GM12891 (cell line): ENCODE measurements at places on chromosomes 2 and 18.

DNA sequence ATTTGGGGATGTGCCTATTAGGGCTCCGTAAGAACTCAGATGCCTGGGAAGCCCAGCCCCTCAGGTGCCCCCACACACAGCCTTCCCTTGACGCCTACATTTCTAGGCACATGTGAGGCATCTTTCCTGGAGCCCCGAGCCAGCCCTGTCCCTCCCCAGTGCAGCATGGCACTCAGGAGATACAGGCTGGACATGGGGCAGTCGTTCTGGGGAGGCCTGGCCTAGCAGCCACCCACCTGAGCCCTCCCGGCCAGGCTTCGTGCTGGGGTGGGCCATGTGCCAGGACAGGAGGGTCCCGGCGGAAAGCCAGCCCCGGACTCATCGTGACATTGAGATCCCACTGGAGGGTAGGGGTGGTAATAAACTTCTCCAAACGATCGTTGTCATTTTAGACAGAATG lies 15.2 kb downstream of the BOK start:
- no peak for DNase-seq

- no peak for DNase-seq
Measured at GRCh38 chr2:164903951-164904350, 51.4 kb downstream of the SLC38A11 start.

DNA sequence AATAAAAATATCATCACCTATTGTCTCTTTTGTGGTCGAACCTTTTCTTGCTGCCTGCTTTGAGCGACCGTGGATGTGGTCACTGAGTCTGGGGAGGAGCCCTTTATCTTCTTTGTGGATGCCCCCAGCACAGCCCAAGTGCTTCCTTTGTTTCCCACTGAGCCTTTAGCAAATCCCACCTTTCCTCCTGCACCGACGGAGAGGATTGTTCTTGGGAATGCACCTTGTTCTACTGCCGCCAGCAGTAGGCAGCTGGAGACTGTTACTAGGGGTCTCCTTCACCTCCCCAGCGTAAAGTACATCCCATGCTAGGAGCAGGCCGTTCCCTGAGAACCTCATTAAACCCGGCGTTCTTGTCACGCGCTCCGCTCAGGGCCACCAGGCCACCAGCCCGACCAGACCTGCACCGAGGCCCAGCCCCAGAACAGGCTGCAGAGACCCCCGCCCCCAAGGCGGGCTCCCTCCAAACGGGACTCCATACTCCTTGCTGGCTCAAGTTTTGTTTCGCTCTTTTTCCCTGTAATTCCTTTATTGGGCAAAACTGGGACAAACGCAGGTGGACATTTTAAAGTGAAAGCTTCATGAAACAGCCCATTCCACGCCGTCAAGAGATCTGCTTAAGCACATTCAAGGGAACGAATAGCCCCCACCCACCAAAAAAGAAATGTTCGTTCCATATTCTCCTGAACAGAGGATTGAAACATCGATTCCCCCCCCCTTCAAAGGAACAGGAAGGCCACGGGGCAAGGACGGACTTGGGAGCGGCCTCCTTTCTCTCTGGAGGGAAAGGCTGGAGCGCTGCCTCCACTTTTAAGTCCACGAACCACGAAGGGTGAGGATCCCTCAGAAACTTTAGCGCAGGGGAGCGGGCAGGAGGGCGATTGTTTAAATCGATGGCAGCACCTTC lies 1.1 kb upstream of the MAT2A start:
- DNase-seq = no peak

DNA sequence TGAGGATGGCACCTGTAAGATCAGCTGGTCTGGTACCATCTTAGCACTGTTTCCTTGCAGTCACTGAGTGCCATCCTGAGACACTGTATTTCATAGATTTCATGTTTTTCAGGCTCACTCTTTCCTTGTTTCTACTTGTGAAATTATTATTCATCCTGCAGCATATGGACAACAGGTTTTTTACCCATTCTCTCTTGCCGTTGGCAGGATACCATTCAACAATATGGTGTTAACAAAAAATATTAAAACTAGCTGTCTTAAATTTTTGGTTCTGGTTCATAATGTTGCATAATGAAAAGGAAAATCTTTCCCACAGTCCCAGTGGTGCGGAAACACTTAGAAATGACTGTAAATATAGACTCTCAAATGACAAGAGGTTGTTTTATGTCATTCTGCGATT lies 23.1 kb upstream of the ATG16L1 start:
- no peak for DNase-seq

DNA sequence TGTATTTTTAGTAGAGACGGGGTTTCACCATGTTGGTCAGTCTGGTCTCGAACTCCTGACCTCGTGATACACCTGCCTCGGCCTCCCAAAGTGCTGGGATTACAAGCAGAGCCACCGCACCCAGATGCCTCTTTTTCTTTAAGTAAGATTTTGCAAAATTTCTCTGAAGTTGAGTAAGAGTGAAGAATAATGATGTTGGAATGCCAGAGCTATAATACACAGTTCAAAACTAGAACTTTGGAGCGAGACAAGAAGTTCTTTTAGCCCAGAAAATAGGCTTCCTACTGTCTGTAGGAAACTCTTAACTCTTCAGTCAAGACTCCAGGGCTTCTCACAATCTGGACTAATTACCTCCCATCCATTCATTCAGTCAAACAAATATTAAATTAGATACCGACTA lies 51.4 kb downstream of the MARCHF4 start:
- DNase-seq = no peak

DNA sequence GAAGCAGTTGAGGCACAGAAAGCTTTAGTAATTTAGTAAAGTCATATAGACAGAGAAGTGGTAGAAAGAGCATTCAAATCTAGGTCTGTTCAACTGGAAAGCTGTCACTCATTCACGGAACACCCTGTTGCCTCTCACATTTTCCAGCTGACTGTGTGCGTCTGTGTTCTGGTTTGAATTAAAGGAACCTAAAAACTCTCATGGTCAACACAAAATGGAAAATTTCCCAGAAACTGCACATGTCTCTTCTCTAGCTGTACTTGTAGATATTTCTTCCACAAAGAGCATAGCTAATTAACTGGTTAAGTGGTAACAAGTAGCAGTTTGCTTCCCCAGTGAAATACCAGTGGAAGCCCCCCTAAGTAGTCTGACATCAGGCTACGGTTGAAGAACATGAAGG lies 390.8 kb downstream of the TGIF1 start:
- no peak for DNase-seq

GRCh38 chr2:144320491-144320890 lies 199.4 kb downstream of the ZEB2 start:
- no peak for DNase-seq

GRCh38 chr2:217964275-217965161 lies 38.3 kb downstream of the TNS1 start:
- no peak for DNase-seq

DNA sequence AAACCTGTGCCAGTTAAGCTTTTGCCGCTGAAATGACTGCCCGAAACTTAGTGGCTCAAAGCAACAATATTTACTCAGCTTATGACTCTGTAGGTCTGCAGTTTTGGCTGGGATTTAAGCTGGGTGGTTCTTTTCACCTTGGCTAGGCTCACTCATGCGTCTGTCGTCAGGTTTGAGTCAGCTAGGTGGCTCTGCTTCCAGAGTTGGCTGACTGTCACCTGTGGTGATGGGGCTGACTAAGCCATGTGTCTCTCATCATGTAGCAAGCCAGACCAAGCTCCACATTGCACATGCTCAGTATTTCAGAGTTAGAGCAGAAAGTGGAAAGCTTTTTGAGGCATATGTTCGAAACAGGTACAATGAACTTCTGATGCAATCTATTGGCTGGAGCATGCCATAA lies 354.8 kb downstream of the MEIS1 start:
- DNase-seq = no peak

DNA sequence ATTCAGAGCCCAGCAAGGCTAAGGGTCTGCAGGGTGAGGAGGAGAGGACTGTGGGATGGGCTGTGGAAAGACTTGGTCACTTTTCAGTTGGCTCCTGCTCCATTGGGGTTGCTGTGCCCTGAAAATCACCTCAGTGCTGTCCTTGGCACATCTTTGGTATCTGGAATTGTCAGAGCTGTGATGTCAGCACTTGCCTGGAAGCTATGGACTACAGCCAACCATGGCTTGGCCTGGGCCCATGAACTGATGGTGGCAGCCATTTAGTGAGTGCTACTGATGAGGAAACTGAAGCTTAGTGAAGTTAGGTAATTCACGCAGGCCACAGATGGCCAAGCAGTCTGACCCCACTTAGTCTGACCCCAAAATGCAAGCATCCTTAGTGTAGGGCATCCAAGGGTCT lies 121.8 kb upstream of the SERPINE2 start:
- DNase-seq = no peak

GRCh38 chr2:105821428-105822125 lies 76.9 kb downstream of the NCK2 start:
- no peak for DNase-seq

DNA sequence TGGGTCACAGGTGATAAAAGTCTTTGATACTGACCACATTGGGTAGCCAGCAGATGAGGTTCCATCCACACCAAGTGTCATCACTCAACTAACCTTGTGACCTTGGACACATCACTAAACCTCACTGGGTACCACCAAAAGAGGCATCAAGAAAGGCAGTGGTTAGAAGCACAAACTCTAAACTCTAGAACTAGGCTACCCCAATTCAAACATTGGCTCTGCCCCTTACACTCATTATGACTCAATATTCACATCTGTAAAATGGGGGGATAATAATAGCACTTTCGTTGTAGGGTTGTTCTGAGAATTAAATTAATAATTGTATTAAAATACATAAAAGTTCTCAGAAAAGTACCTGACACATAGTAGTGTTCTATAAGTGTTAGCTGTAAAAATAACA lies 15.8 kb upstream of the SMAD7 start:
- DNase-seq = no peak

GRCh38 chr18:77405096-77405495 lies 155.4 kb downstream of the GALR1 start:
- no peak for DNase-seq

DNA sequence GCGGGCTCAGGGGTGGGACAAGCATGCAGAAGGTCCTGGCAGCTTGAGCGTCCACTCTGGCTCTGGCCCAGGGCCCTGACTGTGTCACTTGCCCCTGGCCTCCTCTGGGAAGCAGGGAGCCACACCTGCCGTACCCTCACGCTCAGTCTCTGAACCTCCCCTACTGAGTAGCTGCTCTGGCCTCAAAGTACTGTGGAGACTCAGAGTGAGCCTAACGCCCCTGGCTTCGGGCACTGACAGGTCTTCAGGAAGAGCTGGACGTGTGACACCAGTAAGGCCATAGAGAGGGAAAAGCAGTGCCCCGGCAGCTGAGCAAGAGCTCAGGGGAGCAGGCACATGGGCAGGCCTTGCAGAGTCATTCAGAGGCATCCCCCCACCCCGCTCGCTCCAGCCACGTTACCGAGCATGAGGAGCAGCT lies 73.3 kb downstream of the SFXN5 start:
- DNase-seq = no peak

DNA sequence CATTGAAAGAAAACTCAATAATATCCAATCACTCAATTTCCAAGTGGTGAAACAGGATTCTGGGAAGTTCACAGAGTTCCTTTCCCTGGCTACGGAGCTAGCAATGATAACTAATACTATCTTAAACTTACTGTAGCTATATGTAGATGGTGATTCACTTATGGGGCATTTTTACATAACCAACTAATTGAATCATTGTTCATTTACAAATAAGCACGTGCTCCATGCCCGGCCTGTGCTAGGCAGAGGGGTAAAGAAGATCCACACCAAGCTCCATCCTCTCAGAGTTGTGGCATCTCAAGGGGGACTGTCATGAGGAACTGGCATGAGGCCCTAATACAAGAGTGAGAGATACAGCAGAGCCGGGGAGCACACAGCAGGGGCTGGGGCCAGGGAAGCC lies 176.3 kb downstream of the ANKRD30B start:
- no peak for DNase-seq

DNA sequence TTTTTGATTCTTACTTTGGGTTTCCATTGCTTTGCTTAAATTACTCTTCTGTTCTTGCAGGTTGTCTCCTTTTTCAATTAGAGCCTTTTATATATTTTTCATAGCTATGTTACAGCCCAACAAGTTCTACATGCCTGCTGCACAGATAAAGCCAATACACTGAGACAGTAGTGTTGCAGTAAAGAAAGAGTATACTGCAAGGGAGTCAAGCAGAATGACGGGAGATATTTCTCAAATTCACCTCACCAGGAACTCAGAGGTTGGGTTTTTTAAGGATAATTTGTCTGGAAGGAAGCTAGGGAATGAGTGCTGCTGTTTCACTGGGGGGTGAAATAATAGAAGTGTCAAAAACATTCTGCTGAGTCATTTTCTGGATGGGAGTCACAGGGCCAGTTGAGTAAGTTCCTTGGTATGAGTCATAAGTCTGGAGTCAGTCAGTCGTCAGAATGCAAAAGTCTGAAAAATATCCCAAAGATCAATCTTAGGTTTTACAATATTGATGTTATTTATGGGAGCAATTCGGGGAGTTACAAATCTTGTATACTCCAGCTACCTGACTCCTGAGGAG lies 193.0 kb upstream of the RGPD4 start:
- no peak for DNase-seq

- DNase-seq = no peak
Measured at GRCh38 chr2:156480376-156480775, 44.2 kb downstream of the GPD2 start.
